Skin of body (tissue), 3 donors: ENCODE measurements at places on chromosomes 7 and 10. TPM values are rescaled to one million over a fixed set of nuclear protein-coding genes. Genes with fewer than 3 reads are reported as not detected.
A peak's percentile ranks its signal among the peaks of the same experiment; 100 is the strongest.

Gene DKK1
- total RNA-seq: 5.0 TPM

- DNase-seq: peak; percentile 17
These were observed 40.6 kb upstream of the WAC start for GRCh38 chr10:28492116-28492920.

Gene FAM237B
- not detected for total RNA-seq

GRCh38 chr10:81179805-81180452 is 642.2 kb downstream of the SH2D4B start:
- DNase-seq: no peak

Gene CCDC3
- total RNA-seq: 36.3 TPM

DNA sequence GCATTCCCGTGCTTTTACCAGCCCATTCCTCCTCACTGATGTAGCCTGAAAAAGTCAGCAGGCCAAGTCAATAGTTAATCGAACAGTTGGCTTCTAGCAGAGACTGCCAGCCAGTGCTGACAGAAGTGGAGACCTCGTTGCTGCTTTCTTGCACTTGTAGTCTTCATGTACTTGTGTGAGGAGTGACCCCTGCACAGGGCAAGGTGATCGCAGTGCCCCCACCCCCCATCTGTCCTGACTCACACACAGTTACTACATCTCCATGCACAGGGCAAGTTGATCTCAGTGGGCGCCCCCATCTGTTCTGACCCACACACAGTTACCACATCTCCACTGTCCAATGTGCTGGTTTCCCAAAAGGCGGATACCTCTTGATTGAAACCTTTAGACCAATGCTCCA is 34.2 kb downstream of the C10orf71 start:
- DNase-seq: no peak

DNA sequence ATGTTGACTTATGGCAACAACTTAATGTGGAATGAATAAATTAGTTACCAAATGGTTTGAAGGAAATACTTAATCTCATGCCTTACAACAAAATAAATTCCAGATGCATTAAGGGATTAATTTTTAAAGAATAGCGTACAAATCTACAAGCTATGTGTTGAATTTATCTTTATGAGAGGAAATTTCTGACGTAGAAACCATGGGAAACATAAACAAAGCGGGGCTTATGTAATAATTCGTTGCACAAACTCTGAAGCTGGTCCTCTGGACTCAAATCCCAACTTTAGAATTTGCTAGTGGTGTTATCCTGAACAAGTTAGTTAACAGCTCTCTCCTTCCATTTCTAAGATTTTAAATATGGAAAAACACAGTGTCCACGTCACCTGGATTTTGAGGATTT is 137.4 kb upstream of the CALCR start:
- DNase-seq: no peak

- DNase-seq: no peak
These were observed 7.3 kb downstream of the AKAP9 start for GRCh38 chr7:91947948-91948347.

Gene DGKI
- total RNA-seq: 1.5 TPM

Gene SFRP4
- total RNA-seq: 5.0 TPM

- DNase-seq: peak; percentile 10
These were observed 103.5 kb upstream of the CELF2 start for GRCh38 chr10:10914144-10914543.

Gene AASS
- total RNA-seq: 33.1 TPM

GRCh38 chr10:1551636-1552338 is 185.5 kb downstream of the ADARB2 start:
- DNase-seq: no peak

Gene HECW1
- total RNA-seq: 1.8 TPM

Gene DNAH11
- 0.89 TPM for total RNA-seq

Gene NXPH1
- total RNA-seq: 0.10 TPM

GRCh38 chr10:18350340-18350739 is 210.1 kb downstream of the CACNB2 start:
- no peak for DNase-seq
